ENCODE measurements at places on chromosomes 2 and 18. TPM values are rescaled to one million over a fixed set of nuclear protein-coding genes. Genes with fewer than 3 reads are reported as not detected.

DNA sequence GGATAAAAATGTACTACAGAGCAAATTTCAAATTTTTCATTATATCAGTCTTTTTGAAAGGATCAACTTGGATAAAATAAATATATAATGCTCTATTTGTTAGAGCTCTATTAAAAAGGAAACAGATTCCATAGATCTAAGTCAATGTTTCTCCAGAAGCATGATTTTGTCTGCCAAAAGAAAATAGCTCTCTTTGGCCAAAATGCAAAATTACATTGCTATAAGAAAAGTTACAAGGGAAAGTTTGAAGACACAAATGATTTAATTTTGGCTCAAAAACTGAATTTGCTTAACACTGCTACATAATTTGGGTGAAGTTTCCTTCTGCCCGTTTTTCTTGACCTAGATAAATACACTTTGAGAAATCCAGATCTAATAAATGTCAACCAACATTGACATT is 15.7 kb downstream of the C2orf69 start:
- no peak for DNase-seq
- no peaks in the 10 kb centered on the region for H3K4me1 ChIP-seq
- H3K27me3 ChIP-seq, result no peaks in the 10 kb centered on the region
- no peak overlapping the region for H3K27ac ChIP-seq
- peaks cover 22% of the 10 kb centered on the region for H3K36me3 ChIP-seq
- no peak overlapping the region for H3K4me3 ChIP-seq

DNA sequence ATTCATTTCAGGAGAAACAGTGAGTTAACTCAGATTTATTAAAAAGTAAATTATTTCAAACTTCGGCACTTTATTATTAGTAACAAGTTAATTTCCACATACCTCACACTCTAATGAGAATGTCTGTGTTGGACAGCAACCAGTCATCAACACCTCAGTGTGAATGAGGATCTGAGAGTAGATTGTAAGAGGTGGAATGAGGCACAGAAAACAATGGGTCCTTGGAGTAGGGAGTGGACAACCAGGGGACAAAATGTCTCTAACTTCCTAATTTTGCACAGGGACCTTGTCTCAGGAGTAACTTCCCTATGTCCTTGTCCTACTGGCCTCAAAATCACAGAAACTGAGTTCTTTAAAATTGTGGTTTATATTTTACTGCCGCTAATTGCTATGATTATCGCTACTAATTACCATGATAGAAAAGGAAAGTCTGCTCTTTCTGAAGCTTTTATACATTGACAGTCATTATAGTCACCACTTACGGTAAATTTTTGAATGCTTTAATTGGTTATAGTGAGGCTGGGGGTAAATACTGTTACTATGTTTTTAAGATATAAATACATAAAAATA is 82.2 kb upstream of the LRPPRC start:
- no peaks in the 10 kb centered on the region for H3K36me3 ChIP-seq
- no peaks in the 10 kb centered on the region for H3K4me1 ChIP-seq
- no peaks in the 10 kb centered on the region for H3K27me3 ChIP-seq

DNA sequence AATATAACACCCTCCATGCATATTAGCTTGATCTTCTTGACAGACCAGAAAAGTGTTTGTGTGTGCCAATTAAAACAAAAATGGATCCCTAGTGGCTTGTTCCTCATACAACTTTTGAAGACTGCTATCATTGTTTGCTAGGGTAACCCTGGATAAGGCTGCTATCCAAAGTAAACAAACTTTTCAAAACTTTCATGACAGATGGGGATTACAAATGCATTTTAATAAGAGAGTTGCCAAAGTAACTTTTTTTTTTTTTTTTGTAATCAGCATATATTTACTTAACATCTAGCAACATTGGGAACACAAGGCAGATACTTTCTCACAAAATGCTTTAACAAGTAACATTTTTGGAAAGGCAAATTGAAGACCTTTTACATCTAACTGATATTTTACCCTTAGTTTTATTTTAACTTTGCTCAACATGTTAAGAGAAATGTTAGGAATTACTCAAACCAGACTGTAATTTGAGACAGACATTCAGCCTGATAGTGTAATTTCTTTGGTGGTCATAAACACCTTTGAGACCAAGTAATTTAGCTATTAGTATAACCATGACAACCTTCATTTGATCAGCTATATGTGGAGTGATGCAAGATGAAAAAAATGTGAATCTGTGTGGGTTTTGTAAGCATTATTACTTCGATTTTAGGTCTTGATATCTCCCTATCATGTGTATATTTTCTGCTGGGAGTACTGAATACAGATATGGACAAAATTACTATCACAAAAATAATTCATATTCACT is 300.9 kb downstream of the ARHGAP15 start:
- H3K27me3 ChIP-seq, result no peaks in the 10 kb centered on the region
- no peak overlapping the region for H3K27ac ChIP-seq
- DNase-seq, result no peak
- H3K4me3 ChIP-seq, result no peak overlapping the region

- no peaks in the 10 kb centered on the region for H3K4me1 ChIP-seq
- no peak overlapping the region for H3K27ac ChIP-seq
- DNase-seq, result no peak
- H3K27me3 ChIP-seq, result no peaks in the 10 kb centered on the region
- H3K4me3 ChIP-seq, result no peak overlapping the region
These were observed 25.2 kb upstream of the STON1 start for GRCh38 chr2:48504647-48505327.

GRCh38 chr2:85826990-85827878 is 61.6 kb downstream of the ST3GAL5 start:
- H3K4me3 ChIP-seq, result no peak overlapping the region
- no peaks in the 10 kb centered on the region for H3K27me3 ChIP-seq
- no peaks in the 10 kb centered on the region for H3K4me1 ChIP-seq
- DNase-seq, result peak; percentile 92
- no peak overlapping the region for H3K27ac ChIP-seq
- no peaks in the 10 kb centered on the region for H3K36me3 ChIP-seq

GRCh38 chr2:75047992-75048625 is 89.7 kb downstream of the POLE4 start:
- no peak overlapping the region for H3K4me3 ChIP-seq
- H3K27me3 ChIP-seq, result no peaks in the 10 kb centered on the region
- H3K27ac ChIP-seq, result no peak overlapping the region
- H3K4me1 ChIP-seq, result no peaks in the 10 kb centered on the region
- H3K36me3 ChIP-seq, result no peaks in the 10 kb centered on the region
- DNase-seq, result no peak

CHAC2 gene
- 1.9 TPM for total RNA-seq

FBXO48 gene
- total RNA-seq, result 0.83 TPM

CD302 gene
- total RNA-seq, result 22.6 TPM

FHOD3 gene
- 5.4 TPM for total RNA-seq

Data from Peyer's patch (tissue), 4 donors.